Liver (tissue), 10 donors: ENCODE measurements at places on chromosomes 16 and 17. TPM values are rescaled to one million over a fixed set of nuclear protein-coding genes. Genes with fewer than 3 reads are reported as not detected.

DNA sequence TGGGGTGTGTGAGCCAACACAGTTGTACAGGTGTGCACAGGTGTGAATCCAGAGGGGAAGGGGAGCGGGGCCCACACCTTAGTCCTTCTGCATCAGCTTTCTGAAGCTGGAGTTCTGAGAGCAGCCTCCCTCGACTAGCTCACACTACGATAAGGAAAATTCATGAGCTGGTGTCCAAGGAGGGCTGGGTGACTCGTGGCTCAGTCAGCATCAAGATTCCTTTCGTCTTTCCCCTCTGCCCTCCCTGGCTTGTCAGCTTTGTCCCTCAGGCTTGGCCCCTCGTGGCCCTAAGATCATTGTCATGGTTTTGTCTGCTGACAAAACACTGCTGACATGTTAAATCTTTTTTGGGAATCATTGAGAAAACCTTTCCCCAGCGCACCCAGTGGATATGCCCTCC is 47.5 kb downstream of the OR1D5 start:
- H3K4me3 ChIP-seq: no peak overlapping the region
- no peak overlapping the region for H3K27ac ChIP-seq
- no peaks in the 10 kb centered on the region for H3K27me3 ChIP-seq

- no peak overlapping the region for H3K4me3 ChIP-seq
- peak overlapping the region; percentile 79 for H3K27ac ChIP-seq
- no peaks in the 10 kb centered on the region for H3K36me3 ChIP-seq
- DNase-seq: no peak
- no peaks in the 10 kb centered on the region for H3K27me3 ChIP-seq
Measured at GRCh38 chr17:46983782-46984181, 4.7 kb upstream of the RPRML start.

- H3K27ac ChIP-seq: no peak overlapping the region
- no peak overlapping the region for H3K4me3 ChIP-seq
- no peaks in the 10 kb centered on the region for H3K27me3 ChIP-seq
- DNase-seq: no peak
- H3K36me3 ChIP-seq: no peaks in the 10 kb centered on the region
Measured at GRCh38 chr17:29379084-29379991, 10.8 kb upstream of the TAOK1 start.

DNA sequence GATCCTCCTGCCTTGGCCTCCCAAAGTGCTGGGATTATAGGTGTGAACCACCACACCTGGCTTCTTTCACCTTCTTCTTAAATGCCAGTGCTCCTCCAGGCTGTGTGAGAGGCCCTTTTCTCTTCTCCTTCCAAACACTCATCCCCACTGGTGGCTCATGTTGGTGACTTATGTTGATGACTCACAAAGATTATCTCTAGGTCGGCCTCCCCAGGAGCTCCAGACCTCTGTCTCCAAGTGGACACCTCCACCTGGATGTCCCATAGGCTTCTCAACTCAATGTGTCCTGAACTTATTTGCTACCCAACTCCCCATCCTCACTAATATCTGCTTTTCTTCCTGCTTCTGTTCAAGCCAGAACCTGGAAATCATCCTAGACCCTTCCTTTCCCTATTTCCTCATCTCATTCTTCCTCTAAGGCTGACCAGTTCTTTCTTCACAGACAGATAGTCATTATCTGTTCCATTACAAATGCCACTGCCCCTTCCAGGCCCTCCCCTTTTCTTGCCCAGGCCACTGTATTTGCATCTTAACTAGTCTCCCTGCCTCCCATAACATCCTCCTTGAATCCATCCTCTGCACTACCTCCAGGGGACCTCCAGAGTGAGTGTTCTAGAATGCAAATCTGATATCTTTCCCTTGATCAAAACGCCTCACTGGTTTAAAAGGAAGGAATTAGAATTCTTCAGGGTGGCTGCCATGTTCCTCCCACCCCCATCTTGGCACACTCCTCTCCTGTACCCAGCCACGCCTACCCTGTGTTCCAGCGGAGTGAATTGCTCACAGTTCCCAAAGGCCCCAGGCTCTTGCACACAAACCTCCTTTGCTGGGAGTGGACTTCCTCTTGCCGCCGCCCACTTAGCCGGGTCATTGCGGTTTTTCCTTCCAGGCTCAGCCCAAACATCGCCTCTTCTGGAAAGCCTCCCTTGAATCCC is 34.8 kb upstream of the FBXO47 start:
- H3K27ac ChIP-seq: no peak overlapping the region
- no peak for DNase-seq
- no peaks in the 10 kb centered on the region for H3K36me3 ChIP-seq
- no peaks in the 10 kb centered on the region for H3K27me3 ChIP-seq
- H3K4me3 ChIP-seq: no peak overlapping the region

DNA sequence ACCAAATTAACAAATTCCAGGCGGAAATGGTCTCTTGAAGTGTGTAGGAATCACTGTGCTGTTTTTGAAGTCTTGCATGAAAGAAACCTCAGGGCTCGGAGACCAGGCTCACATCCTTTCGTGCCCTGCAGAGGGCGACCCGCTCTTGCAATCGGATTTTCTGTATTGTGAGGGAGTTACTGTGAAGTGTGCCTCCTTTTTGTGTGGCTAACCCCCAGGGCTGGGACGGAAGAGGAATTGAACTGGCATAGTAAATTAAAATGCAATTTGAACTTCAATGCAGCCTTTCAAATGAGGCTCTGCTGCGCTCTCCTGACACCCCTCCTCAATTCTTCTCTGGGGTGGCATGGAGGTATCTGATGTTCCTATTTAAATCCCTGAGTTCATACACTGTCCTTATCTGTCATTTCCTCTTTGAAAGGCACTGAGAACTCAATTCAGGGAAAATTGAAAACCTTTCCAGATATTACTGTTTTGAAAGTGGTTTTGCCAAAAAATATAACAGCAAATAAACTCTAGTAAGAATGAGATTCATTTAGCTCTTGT is 51.5 kb upstream of the MGAT5B start:
- H3K4me1 ChIP-seq: no peaks in the 10 kb centered on the region
- no peak overlapping the region for H3K27ac ChIP-seq
- H3K4me3 ChIP-seq: no peak overlapping the region
- peak; percentile 43 for DNase-seq

DNA sequence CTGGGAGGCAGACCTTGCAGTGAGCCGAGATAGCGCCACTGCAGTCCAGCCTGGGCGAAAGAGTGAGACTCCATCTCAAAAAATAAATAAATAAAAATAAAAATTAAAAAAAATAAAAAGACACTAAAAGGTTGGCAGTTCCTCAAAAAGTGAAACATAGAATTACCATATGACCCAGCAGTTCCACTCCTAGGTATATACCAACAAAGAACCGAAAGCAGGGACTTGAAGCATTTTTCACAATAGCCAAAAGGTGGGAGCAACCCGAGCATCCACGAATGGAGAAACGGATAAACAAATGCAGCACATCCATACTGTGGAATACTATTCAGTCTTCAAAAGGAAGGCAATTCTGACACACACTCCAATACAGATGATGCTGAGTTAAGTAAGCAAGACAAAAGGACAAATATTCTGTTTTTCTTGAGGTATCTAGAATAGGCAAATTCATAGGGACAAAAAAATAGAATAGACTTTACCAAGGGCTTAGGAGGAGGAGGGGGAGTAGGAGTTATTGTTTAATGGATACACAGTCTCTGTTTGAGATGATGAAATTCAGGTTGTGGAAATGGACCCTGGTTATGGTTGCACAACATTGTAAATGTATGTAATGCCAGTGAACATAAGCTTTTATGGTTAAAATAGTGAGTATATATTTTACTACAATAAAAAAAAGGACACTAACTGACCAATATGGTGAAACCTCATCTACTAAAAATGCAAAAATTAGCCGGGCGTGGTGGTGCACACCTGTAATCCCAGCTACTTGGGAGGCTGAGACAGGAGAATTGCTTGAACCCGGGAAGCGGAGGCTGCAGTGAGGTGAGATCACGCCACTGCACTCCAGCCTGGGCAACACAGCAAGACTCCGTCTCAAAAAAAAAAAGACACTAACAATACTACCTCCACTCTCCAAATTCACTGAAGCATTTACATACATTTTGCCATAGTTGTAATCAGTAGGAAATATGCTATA is 27.0 kb upstream of the SLC35B1 start:
- DNase-seq: no peak
- no peaks in the 10 kb centered on the region for H3K36me3 ChIP-seq

CNTNAP1 gene
- 0.70 TPM for total RNA-seq

SMYD4 gene
- 9.5 TPM for total RNA-seq

DNA sequence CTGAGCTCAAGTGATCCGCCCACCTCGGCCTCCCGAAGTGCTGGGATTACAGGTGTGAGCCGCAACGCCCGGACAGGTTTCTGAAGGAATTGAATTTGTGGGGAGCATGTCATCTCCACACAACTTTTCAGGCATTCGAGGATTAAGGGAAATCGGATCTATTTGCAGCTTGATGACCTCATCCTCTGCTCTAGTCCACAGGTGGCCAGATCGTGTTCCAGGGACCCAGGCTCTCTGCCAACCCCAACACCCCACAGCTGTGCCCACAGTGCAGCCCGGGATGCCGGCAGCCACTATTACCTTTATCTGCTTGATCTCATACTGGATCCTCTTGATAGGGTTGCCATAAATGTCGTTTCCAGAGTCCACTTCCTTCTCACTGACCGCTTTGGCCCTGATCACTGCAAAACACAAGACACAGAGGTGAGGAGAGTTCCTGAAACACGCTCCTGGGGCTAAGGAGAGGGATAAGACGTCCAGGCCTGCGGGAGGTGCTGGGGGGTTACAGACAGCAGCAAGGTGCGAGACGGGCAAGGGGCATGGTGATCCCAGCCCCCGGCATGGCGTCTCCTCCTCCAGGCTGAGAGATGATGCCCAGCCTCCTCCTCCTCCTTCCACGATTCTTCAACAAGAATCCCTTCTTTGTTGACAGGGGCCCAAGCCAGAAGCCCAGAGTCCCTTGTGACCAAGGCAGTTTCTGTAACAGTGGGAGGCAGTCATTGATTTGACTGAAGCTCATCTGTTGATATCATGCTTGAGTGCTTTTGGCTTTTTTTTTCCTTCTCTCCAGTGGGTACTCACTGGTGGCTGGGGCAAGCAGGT is 29.3 kb downstream of the CEP295NL start:
- DNase-seq: no peak
- no peaks in the 10 kb centered on the region for H3K36me3 ChIP-seq
- no peak overlapping the region for H3K4me3 ChIP-seq
- no peaks in the 10 kb centered on the region for H3K4me1 ChIP-seq

GRCh38 chr17:14525551-14526455 is 224.9 kb downstream of the HS3ST3B1 start:
- no peak overlapping the region for H3K27ac ChIP-seq
- H3K36me3 ChIP-seq: no peaks in the 10 kb centered on the region
- no peaks in the 10 kb centered on the region for H3K4me1 ChIP-seq
- no peak overlapping the region for H3K4me3 ChIP-seq
- no peak for DNase-seq

- H3K27ac ChIP-seq: peak overlapping the region; percentile 18
- H3K36me3 ChIP-seq: no peaks in the 10 kb centered on the region
- no peaks in the 10 kb centered on the region for H3K27me3 ChIP-seq
- H3K4me1 ChIP-seq: no peaks in the 10 kb centered on the region
Measured at GRCh38 chr17:50508573-50509460, 578 bp downstream of the MYCBPAP start.

- no peak for DNase-seq
- H3K27ac ChIP-seq: peak overlapping the region; percentile 52
- peaks cover 57% of the 10 kb centered on the region for H3K4me1 ChIP-seq
- no peak overlapping the region for H3K4me3 ChIP-seq
- peaks cover 3% of the 10 kb centered on the region for H3K36me3 ChIP-seq
Measured at GRCh38 chr16:88763502-88764053, 21.4 kb downstream of the PIEZO1 start.

DNA sequence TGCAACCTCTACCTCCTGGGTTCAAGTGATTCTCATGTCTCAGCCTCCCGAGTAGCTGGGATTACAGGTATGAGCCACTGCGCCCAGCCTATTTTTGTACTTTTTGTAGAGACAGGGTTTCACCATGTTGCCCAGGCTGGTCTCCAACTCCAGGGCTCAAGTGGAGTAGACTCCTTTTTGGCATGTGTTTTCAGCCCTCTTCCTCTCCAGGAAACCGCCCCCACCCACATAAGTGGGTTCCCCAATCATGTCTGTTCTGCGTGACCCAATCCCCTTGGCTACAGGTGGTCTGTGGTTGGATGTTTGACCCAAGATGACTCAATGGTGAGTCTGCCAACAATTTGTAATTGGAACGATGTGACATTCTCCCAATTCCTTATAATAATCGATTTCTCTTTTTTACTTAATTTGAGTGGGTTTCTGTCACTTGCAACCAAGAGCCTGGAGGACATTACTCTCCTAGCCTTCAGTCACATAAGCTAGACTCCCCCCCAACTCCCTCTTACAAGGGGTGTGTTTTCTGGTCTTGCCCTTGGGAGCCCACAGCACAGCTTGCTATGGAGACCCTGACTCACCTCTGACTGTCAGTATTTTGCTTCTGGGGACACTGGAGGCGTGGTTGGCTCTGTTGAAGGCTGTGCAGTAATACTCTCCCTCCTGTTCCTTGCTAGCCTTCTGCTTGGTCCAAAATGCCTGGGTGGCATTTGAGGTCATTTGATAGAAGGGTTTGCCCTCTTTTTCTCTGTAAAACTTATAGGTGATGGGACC is 34.9 kb downstream of the PECAM1 start:
- H3K4me1 ChIP-seq: no peaks in the 10 kb centered on the region
- no peaks in the 10 kb centered on the region for H3K36me3 ChIP-seq
- no peak overlapping the region for H3K27ac ChIP-seq
- no peak overlapping the region for H3K4me3 ChIP-seq
- DNase-seq: no peak

- no peak overlapping the region for H3K4me3 ChIP-seq
- peaks cover 7% of the 10 kb centered on the region for H3K36me3 ChIP-seq
- no peak for DNase-seq
- no peaks in the 10 kb centered on the region for H3K27me3 ChIP-seq
- no peak overlapping the region for H3K27ac ChIP-seq
Measured at GRCh38 chr16:89565256-89565505, 4.7 kb downstream of the RPL13 start.
